ENCODE measurements at places on chromosomes 5 and 9.

GRCh38 chr9:607417-607816 is 234.1 kb upstream of the DMRT1 start:
- no peak for DNase-seq

DNA sequence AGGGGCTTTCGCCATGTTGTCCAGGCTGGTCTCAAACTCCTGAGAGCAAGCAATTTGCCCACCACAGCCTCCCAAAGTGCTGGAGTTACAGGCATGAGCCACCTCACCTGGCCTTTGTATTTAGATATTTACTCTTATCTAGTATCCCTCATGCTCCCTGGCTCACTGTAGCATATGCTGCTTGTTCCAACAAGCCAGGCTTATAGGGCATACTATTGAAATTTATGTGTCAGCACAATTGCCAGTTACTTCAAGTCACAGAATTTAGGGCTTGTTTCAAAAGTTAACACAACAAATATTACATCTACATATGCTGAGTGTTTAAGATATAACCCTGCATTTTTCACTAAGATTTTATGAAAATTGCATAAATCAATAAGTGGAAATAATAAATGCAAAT is 469.2 kb upstream of the ZNF608 start:
- DNase-seq, result no peak

DNA sequence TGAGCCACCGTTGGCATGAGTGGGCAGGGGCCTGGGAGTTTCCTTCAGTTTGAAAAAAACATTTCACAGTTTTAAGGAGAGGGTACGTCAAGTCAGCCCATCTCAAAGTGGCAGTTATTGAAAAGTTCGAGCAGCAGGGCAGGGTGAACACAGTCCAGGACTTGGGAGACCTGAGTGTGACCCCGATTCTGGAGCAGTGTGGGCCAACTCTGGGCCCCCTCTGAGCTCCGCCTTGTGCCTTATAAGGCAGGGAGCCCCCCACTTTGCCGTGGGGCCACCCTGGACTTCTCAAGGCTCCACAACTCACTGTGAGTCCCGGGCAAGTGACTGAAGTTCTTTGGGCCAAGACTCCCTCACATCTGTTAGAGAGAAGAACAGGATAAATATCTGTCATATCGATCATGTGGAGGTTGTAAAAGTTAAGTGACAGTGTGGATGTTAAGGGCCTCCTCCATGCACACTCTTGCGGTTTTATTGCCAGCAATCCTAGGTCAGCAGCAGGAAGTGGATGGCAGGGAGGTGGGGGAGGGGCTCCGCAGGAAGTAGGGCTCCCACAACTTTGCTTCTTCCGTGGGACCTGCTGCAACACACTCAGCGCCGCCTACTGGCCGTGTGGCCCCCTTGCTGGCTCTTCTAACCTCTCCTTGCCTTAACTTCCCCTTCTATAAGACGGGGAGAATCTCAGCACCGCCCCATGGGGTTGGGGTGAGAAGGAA is 38.4 kb downstream of the HRH2 start:
- DNase-seq, result peak; percentile 21

GRCh38 chr5:52334367-52334766 is 453.3 kb upstream of the ITGA1 start:
- no peak for DNase-seq

GRCh38 chr5:104817127-104817526 is 1254.5 kb upstream of the NUDT12 start:
- no peak for DNase-seq

DNA sequence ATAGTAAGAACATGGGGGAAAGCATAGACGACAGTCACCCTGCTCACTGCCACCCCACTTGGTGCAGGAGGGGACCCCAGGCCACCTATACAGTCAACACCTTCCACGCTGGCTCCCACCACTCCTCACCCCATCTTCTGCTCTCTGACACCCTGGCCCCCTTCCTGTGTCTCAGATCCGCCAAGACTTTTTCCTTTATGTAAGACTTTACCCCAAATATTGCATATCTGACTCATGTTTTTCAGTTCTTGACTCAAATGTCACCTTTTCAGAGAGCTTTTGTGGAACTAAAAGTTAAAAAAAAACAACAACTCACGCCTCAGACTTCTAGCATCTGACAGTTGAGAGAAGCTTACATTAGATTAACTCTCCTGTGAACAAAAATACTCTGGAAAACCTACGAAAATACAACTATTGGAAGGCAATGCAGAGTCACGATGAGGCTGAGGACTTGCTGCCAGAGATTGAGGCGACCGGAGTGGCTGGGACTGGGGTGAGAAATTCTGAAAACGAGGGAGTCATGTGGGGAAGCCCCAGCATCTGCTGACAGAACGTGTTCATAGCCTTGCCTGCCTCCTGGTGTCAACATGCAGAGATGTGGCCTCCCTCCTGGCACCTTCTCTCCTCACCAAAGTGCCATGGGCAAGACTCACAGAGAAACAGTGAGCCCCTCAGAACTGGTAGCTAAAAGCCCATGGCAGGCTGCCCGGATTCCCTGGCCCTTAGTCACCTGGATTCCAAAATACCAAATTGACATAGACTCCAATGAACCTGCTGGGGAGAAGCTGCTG is 22.4 kb upstream of the FCN2 start:
- DNase-seq, result peak; percentile 54

GRCh38 chr5:135608761-135609443 is 30.1 kb upstream of the CXCL14 start:
- DNase-seq, result no peak

GRCh38 chr5:7317751-7318150 is 78.2 kb upstream of the ADCY2 start:
- DNase-seq, result peak; percentile 25

DNA sequence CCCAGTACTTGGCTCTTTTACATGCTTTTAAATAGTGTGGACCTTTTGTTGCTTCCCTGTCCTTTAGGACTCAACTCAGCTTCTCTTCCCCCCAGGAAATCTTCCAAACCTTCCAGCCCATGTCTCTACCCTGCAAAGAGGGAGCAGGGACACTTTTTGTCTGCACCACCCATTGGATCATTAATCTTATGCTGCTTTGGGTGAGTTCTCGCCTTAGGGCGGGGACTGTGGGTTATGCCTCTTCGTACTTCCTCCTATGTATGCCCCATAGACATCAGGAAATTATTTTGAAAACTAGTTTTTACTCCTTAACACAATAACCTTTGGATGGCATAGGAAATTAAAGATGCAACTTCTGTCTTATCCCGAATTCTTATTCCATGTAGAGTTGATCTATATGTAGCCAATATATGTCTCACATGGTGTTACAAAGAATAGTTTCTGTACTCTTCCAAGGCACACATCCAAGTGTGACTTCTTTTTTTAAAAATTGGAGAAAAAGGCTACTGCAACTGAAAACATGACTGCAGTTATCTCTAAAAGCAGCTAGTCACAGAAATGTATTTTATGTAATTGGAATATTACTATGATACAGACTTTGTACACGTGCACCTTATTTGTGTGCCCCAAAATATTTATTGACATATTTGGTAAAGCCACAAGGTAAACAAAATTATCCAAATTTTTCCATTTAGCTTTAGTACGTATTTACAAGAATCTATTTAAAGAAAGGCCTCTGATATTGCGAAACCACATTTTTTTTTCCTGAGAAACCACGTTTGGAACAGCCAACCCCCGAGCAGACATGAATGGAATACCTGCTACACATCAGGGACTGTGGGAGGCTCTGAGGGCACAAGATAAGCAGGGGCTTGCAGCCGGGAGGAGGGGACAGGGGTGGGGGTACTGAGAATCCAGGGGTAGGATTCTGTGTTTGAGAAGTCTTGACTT is 133.6 kb downstream of the WDR41 start:
- peak; percentile 68 for DNase-seq

GRCh38 chr5:147439254-147439653 is 70.6 kb downstream of the DPYSL3 start:
- DNase-seq, result peak; percentile 61

GRCh38 chr5:133368916-133369783 is 243.2 kb downstream of the FSTL4 start:
- DNase-seq, result no peak

GRCh38 chr5:187042-187431 is 4.3 kb upstream of the LRRC14B start:
- no peak for DNase-seq

- DNase-seq, result no peak
These were observed 171.3 kb downstream of the ST8SIA4 start for GRCh38 chr5:100731768-100732167.

GRCh38 chr9:121696930-121697329 is 45.5 kb downstream of the DAB2IP start:
- no peak for DNase-seq

- no peak for DNase-seq
These were observed 25.8 kb downstream of the FBXW2 start for GRCh38 chr9:120767451-120767850.

DNA sequence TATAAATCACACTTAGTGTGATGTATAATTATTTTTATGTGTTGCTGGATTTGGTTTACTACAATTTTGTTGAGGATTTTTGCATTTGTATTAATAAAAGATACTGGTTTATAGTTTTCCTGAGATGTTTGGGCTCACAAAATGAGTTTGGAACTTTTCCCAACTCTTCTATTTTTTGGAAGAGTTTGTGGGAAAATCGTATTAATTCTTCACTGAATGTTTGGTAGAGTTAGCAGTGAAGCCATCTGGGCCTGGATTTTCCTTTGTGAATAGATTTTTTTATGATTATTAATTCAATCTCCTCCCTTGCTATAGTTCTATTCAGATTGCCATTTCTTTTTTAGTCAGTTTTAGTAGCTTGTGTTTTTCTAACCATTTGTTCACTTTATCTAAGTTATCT is 201.7 kb upstream of the NFIL3 start:
- no peak for DNase-seq

DNA sequence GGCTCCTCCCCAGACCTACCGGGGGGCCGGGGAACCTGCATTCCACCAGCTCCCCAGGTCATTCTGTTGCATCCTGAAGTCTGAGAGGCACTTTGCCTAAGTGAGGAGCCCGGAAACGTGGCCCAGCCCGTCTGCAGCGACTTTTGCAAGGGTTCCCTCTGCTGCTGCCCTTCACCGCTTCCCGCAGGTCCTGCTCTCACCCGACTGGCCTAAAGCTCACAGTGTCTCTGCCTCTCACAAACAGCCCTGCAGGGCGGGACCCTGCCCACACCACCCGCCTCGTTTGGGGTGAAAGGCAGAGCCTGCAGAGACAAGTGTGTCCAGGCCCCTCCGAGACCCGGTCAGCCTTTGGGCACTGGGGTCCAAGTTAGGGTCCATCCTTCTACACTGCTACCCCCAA is 9.5 kb upstream of the WDR5 start:
- DNase-seq, result no peak

- no peak for DNase-seq
These were observed 95.8 kb downstream of the PIP5K1B start for GRCh38 chr9:68800836-68801235.

DNA sequence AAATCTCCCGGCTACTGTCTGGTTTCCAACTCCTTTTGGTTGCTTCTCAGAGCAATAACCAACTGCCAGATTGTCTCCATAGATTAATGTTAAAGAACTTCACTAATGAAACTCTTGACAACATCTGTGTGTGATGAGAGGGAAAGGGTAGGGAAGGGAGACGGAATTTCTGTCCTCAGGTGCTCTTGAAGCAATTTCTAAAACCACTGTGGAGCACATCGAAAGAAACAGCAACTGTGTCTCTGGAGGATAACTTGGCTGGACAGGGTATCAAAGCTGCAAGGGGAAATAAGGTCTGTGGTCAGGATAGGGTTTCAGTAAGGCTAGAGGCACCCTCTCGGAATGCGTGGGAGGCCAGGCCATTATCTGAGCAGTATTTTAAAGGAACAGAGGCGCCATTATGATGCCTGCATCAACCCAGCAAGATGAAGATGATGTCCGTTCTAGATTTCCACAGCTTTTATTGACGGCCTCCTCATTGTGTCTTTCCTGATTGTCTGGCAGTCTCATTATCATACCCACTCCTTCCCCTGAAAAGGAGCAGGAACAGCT is 76.6 kb downstream of the RORB start:
- no peak for DNase-seq

- no peak for DNase-seq
These were observed 191.2 kb downstream of the PAX5 start for GRCh38 chr9:36842560-36843530.

DNA sequence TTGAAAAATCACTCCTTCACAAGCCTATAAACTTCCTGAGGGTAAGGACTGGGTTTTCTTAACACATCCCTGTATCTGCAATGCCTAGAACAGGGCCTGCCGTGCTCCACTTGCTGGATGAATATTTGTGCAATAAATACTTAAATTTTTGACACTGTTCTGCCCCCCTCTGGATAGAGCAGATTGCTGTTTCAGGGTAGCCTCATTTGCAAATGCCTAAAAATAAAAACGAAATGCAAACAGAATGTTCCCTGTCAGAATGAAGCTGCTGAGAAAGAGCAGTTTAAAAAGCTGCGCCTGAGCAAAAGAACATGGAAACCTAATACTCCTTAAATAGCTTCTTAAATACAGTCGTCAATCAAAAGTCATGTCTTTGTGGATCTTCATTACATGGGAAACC is 385.3 kb downstream of the PRELID2 start:
- DNase-seq, result no peak

- no peak for DNase-seq
These were observed 159.9 kb downstream of the PPP2R2B start for GRCh38 chr5:146718609-146719008.

- DNase-seq, result peak; percentile 24
These were observed 25.7 kb downstream of the FRMPD1 start for GRCh38 chr9:37676411-37676830.

DNA sequence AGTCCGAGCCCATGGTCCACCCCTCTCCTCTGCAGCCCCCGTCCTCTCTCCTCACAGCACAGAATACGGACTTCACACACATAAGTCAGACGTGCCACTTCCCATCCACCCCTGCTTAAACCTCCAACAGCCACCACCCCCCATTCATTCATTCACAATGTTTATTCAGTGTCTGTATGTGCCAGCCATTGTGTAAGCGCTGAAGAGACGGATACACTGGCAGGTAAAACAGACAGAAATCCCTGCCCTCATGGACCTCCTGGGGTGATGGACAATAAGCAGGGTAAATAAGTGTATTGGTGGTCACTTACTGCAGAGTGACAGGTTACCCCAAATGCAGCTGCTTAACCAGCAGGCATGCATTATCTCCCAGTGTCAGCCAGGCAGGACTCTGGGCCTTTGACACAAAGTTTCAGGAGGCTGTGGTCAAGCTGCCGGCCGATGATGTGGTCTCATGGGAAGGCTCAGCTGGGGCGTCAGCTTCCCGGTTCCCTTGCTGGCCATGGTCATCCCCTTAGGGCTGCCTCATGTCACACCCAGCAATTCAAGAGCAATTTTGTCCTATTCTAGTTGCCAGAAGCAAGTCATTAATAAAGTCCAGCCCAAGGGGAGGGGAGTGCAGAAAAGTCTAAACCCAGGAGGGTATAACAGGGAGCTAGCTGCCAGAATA is 1.8 kb upstream of the PAXX start:
- no peak for DNase-seq

Data from AG20443 (cell line).